Liver (tissue), 10 donors: ENCODE measurements at places on chromosomes 4 and X. TPM values are rescaled to one million over a fixed set of nuclear protein-coding genes. Genes with fewer than 3 reads are reported as not detected.

ERCC6L gene
- 4.7 TPM for total RNA-seq

PROM1 gene
- total RNA-seq, result 5.2 TPM

DNA sequence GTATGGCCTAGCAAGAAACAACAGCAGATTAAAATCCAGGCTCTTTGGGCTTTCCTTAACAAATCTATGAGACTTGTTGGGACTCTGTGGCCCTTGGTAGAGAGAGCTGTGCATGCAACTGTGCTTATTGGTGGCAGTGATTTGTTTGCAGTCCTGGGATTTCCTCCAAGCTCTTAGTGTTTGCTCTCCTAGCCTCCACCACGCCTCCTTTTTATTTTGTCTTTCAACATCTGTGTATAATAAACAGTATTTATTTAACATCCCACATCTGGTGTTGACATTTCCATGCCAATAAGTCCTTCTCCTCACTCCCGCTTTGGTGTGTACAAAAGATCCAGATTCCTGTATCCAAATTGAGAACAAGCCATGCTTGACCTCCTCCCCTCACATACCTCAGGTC is 3.1 kb downstream of the TNMD start:
- H3K4me3 ChIP-seq, result no peak overlapping the region
- DNase-seq, result no peak
- H3K4me1 ChIP-seq, result no peaks in the 10 kb centered on the region
- H3K27ac ChIP-seq, result no peak overlapping the region

AWAT2 gene
- not detected for total RNA-seq

- DNase-seq, result no peak
- no peaks in the 10 kb centered on the region for H3K27me3 ChIP-seq
- peaks cover 15% of the 10 kb centered on the region for H3K36me3 ChIP-seq
- H3K4me1 ChIP-seq, result no peaks in the 10 kb centered on the region
Observed at GRCh38 chr4:143555676-143556075, 42.2 kb downstream of the SMARCA5 start.

DNA sequence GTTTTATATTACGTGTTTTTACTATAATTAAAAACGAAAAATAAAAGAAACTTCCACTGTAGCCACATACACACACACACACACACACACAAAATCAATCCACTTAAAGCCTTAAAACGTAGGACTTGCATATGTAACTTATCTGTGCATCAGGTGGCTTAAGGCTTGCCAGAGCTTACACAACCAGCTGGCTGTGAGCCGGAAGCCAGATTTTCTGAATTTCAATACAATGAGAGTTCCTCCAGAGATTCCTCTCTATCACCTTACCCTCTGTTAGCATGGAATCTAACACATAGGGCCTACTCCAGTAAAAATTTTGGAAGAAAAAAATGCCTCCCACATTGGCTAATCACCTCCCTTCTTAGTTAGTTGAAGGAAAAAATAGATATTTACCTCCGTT is 27.9 kb upstream of the SLITRK4 start:
- no peak overlapping the region for H3K4me3 ChIP-seq
- H3K27me3 ChIP-seq, result no peaks in the 10 kb centered on the region
- no peaks in the 10 kb centered on the region for H3K4me1 ChIP-seq

- no peak overlapping the region for H3K27ac ChIP-seq
- no peak overlapping the region for H3K4me3 ChIP-seq
- no peaks in the 10 kb centered on the region for H3K36me3 ChIP-seq
- H3K4me1 ChIP-seq, result no peaks in the 10 kb centered on the region
Observed at GRCh38 chr4:3493720-3494461, 30.8 kb downstream of the DOK7 start.

DNA sequence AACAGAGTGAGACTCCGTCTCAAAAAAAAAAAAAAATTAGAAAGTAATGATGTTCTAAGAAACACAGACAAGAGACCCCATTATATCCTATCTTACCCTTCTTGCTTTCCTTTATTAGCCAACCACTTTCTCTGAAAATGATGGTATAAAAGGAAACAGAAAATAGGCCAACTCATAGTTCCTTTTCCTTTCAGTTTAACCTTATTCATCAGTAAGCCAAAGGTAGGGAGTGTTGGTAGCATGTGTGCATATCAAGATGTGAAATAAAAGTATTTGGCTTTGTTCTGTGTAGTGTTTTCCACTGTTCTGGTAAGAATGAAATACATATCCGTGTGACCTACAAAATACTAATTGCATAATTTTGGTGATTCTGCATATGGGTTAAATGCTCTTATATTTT is 266.6 kb downstream of the ZNF674 start:
- no peaks in the 10 kb centered on the region for H3K27me3 ChIP-seq
- no peak overlapping the region for H3K4me3 ChIP-seq
- no peak overlapping the region for H3K27ac ChIP-seq
- DNase-seq, result no peak
- no peaks in the 10 kb centered on the region for H3K4me1 ChIP-seq
- no peaks in the 10 kb centered on the region for H3K36me3 ChIP-seq

CCDC120 gene
- 1.9 TPM for total RNA-seq
